ENCODE measurements at places on chromosomes 5 and 9.

DNA sequence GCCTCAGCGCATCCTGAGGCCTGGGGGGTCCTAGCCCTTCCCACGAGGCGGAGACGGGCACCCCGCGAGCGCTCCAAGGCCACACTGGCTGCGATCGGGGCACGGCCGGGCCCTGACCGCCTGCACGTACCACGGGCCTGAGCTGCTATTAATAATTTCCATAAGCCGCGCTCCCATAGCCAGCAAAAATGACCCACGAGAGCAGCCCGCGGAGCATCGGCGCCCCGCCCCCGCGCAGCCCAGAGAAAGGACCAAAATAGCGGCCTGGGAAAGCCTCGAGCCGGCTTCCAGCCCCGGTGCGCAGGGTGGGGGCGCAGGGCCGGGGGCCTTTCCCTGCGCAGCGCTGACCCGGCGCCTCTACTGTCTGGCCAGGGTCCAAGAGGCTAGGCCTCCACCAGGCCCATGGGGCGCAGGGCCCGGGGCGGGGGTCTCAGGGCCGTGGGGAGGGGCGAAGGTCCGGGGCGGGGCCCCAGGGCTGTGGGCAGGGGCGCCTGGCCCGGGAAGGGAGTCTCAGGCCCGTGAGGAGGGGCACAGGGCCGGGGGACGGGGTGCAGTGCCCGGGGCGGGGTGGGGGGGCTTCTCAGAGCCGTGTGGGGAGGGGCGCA lies 54.4 kb downstream of the EXD3 start:
- DNase-seq = no peak

GRCh38 chr5:132394667-132395259 lies 25.3 kb downstream of the SLC22A5 start:
- DNase-seq = no peak

DNA sequence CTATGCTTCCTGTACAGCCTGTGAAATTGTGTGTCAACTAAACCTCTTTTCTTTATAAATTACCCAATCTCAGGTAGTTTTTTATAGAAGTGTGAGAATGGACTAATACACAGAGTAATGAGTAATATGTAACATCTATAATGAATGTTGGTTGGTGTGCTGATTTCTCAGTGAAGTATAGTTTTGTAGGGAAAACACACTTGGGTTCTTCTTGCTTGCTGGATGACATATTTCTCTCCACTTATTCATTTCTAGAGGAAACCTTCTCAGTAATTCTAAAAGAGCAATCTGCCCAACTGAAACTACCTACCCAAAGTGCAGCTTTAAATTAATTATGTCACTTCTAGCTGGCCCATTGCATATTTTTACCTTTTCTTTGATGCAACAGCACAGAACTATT lies 81.1 kb upstream of the RORB start:
- no peak for DNase-seq

DNA sequence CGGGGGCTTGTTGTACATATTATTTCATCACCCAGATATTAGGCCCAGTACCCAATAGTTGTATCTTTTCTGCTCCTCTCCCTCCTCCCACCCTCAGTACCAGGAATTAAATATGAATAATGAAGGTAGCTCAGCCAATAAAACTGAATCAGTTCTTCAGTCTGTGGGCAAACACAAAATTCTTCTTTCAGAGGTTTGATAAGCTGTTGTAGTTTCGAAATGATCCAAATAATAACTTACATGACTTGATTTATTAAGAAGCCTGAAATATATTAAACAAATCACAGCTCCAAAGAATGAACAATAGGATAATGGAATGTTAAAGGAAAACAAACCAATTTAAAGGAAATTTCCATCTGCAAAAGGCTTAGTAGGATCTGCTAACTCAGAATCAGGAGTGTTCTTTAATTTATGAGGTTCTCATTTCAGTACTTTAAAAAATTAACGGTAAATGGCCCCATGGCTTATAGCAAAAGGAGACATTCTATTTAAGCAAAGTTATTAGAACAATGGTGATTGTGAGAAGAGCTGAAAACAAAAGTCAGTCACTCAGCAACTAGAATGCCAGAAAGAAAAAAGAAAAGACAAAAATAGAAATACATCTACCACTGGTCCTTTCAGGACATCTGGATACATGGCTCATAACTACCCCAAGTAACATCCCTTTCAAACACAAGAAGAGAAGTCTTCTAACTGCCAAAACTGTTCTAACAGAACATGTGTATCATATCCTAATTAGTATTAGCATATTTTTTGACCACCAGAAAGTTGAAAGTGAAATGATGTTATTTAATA lies 62.4 kb downstream of the NR3C1 start:
- no peak for DNase-seq

DNA sequence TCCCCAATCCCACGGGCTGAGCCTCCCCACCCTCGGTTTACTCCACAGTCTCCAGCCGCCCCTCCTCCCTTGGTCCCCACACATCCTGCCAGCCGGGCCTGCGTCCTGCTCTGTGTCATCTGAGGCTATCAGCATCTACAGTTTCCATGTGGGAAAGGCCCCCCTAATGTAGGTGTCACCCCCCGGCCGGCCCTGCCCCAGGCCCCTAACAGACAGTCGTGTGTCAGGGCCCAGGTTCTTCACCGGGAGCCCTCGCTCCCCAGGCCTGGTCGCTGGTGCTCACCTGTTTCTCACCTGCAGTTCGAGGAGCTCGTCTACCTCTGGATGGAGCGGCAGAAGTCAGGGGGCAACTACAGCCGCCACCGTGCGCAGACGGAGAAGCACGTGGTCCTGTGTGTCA lies 62.7 kb downstream of the KCNT1 start:
- DNase-seq = no peak

GRCh38 chr5:104538734-104539133 lies 976.1 kb upstream of the NUDT12 start:
- DNase-seq = no peak

- no peak for DNase-seq
Observed at GRCh38 chr5:148540647-148541046, 113.7 kb downstream of the HTR4 start.

GRCh38 chr9:9746826-9747225 lies 866.0 kb downstream of the PTPRD start:
- no peak for DNase-seq

DNA sequence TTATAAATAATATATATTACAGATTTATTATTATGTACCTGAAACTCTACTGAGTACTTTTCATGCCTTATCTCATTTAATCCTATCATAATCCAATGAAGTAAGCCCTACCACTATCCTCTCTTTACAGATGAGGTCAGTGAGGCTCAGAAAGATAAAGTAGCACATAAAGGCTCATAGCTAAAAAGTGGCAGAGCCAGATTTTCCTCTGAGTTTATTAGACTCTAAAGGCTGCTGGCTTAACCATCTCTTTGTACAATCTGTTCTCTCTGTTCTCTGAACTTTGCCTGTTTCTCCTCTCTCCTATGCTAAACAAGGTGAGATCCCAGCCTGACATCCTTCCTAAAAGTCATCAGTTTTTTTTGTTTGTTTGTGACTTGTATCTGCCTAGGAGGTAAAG lies 311.2 kb downstream of the KCTD16 start:
- no peak for DNase-seq

DNA sequence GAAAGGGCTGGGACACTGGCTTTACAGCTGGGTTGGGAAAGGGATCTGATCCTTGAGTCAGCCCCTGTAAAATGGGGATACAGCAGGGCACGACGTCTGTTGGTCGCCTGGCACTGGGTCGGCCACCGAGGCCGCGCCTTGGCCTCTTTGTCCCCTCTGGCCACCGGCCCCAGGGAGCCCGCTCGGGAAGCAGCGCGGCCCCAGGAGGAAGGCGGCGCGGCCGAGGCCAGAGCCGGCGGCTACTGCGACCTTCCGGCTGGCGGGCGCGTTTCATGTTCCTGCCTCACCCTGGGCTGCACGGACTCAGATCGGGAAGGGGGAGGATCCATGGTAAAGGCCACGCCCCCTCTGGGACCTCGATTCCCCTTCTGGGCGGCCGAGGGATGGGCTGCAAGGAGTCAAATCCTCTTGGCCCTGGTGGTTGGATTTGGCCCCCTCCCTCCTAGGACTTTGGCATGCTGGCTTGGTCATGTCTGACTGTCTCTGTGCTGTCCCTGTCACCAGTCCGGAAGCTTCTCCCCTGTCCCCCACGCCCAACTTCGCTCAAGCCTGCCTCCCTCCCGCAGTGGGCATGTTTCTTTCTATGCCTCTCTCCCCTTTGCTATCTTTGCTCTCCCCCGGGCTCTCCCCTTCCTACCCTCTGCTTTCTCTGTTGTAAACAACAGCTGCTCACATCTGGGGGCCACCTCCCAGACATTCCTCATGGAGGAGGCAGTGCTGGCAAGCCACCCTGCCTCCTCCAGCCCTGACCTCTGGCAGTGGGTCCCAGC lies 25.8 kb downstream of the FPGS start:
- no peak for DNase-seq

GRCh38 chr5:9054821-9055589 lies 490.9 kb downstream of the SEMA5A start:
- no peak for DNase-seq

GRCh38 chr9:20242510-20243189 lies 379.6 kb downstream of the MLLT3 start:
- DNase-seq = no peak
